Kidney (tissue), 22 donors: ENCODE measurements at places on chromosomes 6 and 20.

- no peak overlapping the region for H3K27ac ChIP-seq
- DNase-seq: no peak
- no peaks in the 10 kb centered on the region for H3K27me3 ChIP-seq
- peaks cover 16% of the 10 kb centered on the region for H3K4me1 ChIP-seq
These were observed 8.0 kb downstream of the PNISR start for GRCh38 chr6:99416892-99417767.

DNA sequence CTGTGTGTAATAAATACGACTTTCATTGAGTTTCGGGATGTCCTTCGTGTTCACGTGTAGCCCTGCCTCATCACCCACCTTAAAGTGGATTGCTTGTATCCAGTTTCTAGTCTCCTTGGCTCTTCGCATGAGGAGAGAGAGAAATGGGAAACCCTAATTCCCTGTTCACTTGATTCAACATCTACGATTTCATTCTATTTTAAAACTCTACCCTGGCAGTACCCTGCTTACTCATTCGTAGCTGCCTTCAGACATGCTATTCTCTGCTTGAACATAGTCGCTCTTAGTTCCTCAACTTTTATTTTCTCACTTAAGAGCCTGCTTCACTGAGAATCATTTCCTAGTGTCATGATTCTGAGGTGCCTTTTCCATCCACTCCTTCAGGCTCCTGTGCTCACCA is 163.6 kb downstream of the EYA4 start:
- no peak overlapping the region for H3K27ac ChIP-seq
- H3K4me1 ChIP-seq: no peaks in the 10 kb centered on the region
- no peaks in the 10 kb centered on the region for H3K36me3 ChIP-seq
- no peak for DNase-seq

GRCh38 chr6:21708320-21708580 is 114.7 kb downstream of the SOX4 start:
- no peaks in the 10 kb centered on the region for H3K4me1 ChIP-seq
- H3K27ac ChIP-seq: no peak overlapping the region
- no peak overlapping the region for H3K4me3 ChIP-seq
- no peaks in the 10 kb centered on the region for H3K27me3 ChIP-seq
- H3K36me3 ChIP-seq: no peaks in the 10 kb centered on the region
- DNase-seq: no peak

GRCh38 chr20:37991908-37992307 is 41.3 kb downstream of the TTI1 start:
- H3K27ac ChIP-seq: no peak overlapping the region
- no peaks in the 10 kb centered on the region for H3K27me3 ChIP-seq
- peaks cover 8% of the 10 kb centered on the region for H3K4me1 ChIP-seq
- H3K4me3 ChIP-seq: no peak overlapping the region
- DNase-seq: no peak

- no peak overlapping the region for H3K4me3 ChIP-seq
- no peak for DNase-seq
- H3K4me1 ChIP-seq: peaks cover 3% of the 10 kb centered on the region
These were observed 87.8 kb downstream of the GMDS start for GRCh38 chr6:2157441-2158127.

DNA sequence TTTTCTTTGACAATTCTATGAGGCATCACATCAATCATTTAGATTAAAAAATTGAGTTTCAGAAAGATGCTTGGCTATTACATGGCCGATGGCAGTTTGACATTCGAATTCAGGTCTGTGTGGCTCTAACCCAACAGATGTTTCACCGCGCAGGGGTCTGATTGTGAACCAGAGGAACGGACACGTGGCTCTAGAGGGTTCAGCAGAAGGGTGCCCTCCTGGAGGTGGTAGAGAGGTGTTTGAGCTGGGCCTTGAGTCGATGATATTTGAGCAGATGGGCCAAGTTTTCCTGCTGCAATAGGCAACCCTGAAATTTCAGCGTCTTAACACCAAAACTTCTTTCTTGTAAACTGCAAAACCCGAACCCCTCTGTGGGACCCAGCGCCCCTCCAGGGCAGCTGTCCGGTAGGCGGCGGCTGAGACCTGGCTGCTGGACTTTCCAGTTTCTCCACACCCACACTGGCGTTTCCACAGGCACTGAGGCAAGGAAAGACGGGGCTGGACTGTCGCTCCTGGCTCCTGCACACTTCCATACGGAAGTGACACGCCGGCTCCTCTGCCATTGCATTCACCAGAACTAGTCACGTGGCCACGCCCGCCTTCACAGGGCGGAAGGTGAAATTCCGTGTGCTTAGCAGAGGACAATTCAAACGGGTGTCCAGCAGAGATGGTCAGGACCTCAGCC is 11.3 kb upstream of the AFDN start:
- DNase-seq: no peak
- no peaks in the 10 kb centered on the region for H3K4me1 ChIP-seq
- H3K4me3 ChIP-seq: no peak overlapping the region
- no peaks in the 10 kb centered on the region for H3K36me3 ChIP-seq

DNA sequence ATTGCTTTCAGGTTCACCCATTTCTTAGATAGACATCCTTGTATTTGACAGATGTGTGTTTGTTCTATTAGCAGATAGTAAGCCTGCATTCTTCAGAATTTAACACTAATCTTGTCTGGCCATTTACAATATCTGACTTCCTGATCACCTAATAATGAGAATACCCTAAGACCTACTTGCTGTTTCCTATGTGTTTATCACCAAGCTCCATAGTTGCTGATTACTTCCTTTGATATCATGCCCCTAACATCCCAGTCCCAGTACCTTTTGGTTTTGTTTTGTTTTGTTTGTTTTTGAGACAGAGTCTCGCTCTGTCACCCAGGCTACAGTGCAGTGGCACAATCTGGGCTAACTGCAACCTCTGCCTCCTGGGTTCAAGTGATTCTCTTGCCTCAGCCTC is 143.6 kb upstream of the DST start:
- H3K4me3 ChIP-seq: no peak overlapping the region
- no peak overlapping the region for H3K27ac ChIP-seq
- H3K36me3 ChIP-seq: no peaks in the 10 kb centered on the region
- no peak for DNase-seq

DNA sequence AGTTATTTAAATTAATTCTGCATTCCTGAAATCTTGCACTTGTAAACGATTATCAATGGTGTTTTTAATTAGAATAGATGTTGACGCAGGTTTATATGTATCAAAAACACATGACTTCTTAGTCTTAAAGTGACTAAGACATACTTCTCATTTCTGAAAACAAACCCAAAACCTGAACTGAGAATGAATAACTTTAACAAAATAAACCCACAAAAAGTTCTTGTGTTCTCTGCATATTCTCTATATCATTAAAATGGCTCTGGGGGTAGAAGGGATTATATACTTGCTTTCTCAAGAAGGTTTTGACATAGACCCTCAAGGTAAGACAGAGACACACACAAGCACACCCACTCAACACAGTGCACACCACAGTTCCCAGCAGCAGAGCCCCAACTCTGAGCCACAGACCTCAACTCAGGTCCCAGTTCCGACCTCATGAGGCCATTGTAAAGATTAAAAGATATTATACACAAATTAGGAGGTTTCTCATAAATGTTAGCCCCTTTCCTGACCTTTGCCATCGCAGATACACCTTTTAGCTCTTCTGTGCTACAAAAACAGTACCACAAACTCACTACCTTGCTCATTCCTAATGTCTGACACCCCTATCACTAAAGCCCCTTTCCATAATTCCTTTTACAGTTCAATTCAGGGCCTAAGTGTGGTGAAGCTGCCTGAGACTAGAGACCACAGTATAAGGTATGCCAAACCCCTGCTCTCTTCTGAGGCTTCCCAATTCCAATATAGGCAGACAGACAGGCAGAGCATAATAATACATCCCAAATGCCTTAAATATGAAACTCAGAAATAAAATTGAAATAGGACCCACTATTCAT is 267.8 kb downstream of the PTPRK start:
- no peaks in the 10 kb centered on the region for H3K4me1 ChIP-seq
- H3K4me3 ChIP-seq: no peak overlapping the region
- H3K27ac ChIP-seq: no peak overlapping the region
- no peaks in the 10 kb centered on the region for H3K27me3 ChIP-seq
- no peak for DNase-seq

DNA sequence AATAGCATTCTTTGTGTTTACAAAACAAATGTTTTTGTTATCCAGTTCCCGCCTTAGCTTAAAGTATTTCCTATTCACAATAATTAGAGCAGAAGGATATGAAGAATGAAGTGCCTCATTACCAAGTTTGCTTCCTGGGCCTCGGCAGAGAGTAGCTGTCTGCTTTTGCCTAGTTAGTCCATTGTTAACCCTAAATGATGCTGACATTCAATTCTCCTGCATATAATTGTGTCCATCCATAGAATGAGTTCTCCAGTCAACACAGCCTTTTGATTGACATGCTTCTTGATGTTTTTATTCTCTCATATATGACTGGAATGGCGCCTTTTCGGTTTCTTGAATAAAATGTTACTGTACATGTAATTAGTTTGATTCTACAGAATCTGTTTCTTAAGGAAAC is 100.9 kb downstream of the MYB start:
- H3K36me3 ChIP-seq: no peaks in the 10 kb centered on the region
- no peak for DNase-seq
- H3K27ac ChIP-seq: no peak overlapping the region
- H3K4me1 ChIP-seq: no peaks in the 10 kb centered on the region
- no peaks in the 10 kb centered on the region for H3K27me3 ChIP-seq
- H3K4me3 ChIP-seq: no peak overlapping the region

GRCh38 chr20:48142516-48142773 is 357.2 kb upstream of the SULF2 start:
- no peak overlapping the region for H3K27ac ChIP-seq
- no peaks in the 10 kb centered on the region for H3K4me1 ChIP-seq
- H3K27me3 ChIP-seq: no peaks in the 10 kb centered on the region
- H3K4me3 ChIP-seq: no peak overlapping the region

DNA sequence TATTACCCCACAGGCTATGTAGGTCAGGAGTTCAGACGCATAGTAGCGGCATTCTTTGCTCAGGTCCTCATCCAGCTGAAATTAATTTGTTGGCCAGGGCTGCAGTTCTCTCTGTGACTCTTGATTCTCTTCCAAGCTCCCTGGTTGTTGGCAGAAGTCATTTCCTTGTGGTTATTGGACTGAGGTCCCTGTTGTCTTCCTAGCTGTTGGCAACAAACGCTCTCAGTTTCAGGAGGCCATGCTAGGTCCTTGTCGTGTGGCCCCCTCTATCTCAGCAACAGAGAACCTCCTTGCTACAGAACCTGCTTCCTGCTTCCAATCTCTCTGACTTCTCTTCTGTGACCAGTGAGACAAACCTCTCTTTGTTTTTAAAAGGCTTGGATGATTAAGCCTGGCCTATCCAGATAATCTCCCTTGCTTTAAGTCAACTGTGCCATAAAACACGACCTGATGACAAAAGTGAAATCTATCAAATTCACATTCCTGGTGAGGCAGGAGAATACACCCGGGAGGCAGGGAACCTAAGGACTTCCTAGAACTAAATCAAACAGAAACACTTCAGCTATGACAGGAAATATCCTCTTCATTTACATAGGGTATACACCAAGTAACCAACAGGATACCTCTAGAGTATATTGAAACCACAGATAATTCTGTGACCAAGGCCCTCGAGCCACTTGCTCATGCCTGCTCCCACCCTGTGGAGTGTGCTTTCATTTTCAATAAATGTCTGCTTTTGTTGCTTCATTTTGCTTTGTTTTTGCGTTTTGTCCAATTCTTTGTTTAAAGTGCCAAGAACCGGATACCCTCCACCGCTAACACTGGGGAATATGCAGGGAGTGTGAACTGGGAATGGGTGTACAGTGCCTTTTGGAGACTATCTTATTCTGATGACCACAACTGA is 196.0 kb downstream of the BTBD3 start:
- H3K36me3 ChIP-seq: no peaks in the 10 kb centered on the region
- H3K27me3 ChIP-seq: no peaks in the 10 kb centered on the region
- no peaks in the 10 kb centered on the region for H3K4me1 ChIP-seq
- peak; percentile 30 for DNase-seq
- no peak overlapping the region for H3K4me3 ChIP-seq

DNA sequence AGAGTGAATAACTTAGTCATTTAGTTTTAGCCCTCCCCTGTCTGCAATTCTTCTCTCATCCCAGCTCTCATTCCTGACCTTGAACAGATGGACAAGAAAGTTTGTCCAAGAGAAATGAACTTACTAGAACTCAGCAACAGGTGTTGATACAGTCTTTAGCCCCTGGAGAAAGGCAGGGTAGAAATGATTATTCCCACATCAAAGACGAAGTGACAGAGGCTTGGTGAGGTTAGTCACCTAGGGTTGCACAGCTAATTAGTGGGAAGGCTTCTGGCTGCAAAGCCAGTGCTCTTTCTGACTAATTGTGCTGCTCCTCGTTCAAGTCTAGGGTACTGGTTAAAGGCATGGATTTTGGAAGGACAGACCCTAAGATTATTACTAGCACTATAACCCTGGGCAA is 4.5 kb downstream of the ZDHHC14 start:
- H3K27me3 ChIP-seq: no peaks in the 10 kb centered on the region
- H3K36me3 ChIP-seq: no peaks in the 10 kb centered on the region
- DNase-seq: no peak
- H3K27ac ChIP-seq: no peak overlapping the region
- no peaks in the 10 kb centered on the region for H3K4me1 ChIP-seq

DNA sequence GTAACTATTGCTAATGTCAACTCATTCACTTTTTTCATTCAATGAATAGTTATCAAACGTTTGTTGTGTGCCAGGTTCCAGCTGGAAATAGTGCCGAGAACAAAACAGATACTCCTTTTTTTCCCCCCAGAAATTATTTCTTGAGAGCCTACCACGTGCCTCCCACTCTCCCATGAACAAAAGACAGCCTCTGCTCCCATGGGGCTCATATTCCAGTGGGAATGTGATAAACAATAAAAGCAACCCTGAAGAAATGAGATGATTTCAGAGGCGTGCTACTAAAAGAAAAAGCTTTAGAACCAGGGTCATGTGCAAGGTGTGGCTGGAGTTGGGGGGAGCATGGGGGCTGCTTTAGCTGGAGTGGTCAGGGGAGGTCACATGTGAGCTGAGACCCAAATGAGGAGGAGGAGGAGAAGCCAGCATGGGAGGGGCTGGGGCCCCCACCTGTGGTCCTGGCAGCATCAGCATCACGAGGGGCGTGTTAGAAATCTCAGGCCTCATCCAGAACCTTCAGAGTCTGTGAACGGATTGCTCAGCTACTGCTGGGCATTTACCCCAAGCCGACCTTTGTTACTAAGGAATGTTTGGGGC is 157.4 kb downstream of the EYA2 start:
- DNase-seq: no peak
- no peak overlapping the region for H3K4me3 ChIP-seq
- H3K27me3 ChIP-seq: no peaks in the 10 kb centered on the region
- no peaks in the 10 kb centered on the region for H3K4me1 ChIP-seq
- no peak overlapping the region for H3K27ac ChIP-seq
- H3K36me3 ChIP-seq: no peaks in the 10 kb centered on the region

- no peak overlapping the region for H3K4me3 ChIP-seq
- H3K27ac ChIP-seq: no peak overlapping the region
- peaks cover 5% of the 10 kb centered on the region for H3K4me1 ChIP-seq
These were observed 15.5 kb downstream of the TXNDC5 start for GRCh38 chr6:7895125-7895423.
